ENCODE measurements at places on chromosomes 5 and 9.

GRCh38 chr9:74838351-74838750, 49.4 kb downstream of the TRPM6 start:
- DNase-seq = peak; percentile 55

- no peak for DNase-seq
Observed at GRCh38 chr5:139382807-139383206, 290 bp downstream of the SLC23A1 start.

- peak; percentile 49 for DNase-seq
Observed at GRCh38 chr5:173925449-173926071, 37.4 kb downstream of the CPEB4 start.

DNA sequence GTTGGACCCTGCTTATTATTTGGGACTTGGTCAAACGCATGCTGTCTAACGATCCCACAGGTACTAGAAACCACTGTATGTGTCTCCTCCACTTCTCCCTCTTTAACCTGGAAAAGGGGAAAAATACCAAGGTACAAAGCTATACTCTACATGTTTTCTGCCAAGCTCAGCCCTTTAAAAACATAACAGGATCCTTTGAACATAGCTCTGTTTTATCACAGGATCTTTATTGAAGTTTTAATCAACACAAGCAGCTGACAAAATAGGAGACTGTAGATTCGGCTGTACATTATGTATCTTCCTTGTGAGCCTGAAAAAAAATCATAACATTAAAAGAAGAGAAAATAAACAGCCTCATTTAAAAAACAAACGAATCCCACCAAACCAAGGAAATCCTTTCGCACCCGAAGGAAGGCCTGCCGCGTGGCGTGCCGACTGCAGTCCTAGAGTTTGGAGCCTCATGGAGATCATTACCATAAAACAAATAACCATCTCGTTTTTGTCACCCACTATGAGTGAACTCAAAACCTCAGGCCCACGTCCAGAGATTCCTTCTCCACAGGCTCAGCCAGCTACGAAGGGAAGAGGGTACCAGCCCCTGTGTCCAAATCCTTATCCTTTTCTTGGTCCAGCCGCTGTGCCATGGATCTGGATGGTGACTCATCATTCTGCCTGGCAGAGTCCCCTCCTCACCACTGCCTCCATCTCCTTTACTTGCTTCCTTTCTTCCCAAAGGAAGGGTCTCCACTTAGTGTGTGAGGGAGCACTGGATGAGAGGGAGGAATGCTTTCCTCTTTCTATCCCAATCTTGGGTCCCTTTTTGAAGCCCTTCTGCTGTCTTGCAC, 651.1 kb downstream of the CCDC171 start:
- DNase-seq = peak; percentile 31

DNA sequence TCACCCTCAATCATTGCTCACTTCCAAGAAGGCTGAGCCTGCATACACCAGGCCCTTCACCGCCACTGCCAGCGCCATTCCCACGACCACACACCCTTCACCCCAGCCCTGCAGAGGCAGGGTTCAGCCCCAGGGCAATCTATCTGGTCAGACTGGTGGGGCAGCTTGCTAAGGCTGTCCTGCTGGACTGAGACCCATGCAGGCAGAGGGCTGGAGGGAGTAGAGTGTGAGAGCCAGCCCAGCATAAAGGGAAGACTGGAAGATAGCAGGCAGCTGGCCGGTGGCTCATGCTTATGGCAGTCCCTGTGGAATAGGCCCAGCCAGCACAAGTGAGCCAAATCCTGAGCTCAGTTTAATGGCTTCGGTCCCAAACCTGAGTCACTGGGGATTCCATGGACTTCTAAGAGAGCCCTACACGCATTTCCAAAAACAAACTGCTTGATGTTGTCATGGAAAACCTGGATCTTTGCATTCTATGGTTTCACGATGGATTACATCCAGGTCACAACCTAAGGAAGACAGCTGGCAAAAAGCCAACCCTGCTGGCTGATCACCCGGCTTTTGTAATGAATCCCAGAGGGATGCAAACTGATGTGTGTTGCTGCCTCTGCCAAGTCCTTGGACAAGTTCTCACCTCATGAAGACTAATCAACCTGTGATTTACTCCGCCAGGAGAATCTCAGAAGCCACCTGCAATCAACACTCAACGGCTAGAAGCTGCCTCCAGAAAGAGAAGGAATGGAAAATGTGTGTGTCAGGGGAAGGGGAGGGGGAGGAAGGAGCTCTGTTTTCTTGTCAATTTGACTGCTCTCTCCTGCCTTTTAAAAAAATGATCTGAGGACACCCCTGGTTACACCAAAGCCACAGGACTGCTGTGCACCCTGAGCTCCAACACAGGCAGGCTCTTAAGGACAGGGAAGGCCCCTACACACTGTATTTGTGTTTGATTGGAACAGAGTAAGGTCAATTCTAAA, 143.6 kb downstream of the LHFPL2 start:
- DNase-seq = peak; percentile 99

DNA sequence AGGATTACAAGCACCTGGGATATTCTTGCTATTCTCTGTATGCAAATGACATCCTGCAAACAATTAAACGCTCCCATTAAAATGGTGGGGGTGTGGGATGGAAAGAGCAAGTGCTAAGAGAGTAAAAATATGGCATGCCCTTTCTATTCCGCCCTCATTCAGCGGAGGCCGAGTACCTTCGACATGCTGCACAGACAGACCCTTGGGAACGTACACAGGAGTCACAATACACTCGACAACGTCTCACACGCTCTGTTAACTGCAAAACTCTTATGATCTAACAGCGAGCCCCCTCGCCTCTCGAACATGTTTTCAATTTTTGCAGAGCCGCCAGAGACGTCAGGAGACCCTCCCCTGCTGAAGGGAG, 322.2 kb downstream of the CEMIP2 start:
- DNase-seq = no peak

GRCh38 chr9:104774831-104775573, 11.1 kb downstream of the NIPSNAP3B start:
- no peak for DNase-seq

GRCh38 chr9:85151162-85151561, 481.6 kb downstream of the NTRK2 start:
- DNase-seq = no peak

- peak; percentile 9 for DNase-seq
Observed at GRCh38 chr9:130078547-130078946, 24.8 kb downstream of the GPR107 start.

All from M059J (cell line).